ENCODE measurements at places on chromosomes 2 and 18.

- DNase-seq = no peak
Observed at GRCh38 chr2:70226781-70227180, 21.6 kb downstream of the TIA1 start.

GRCh38 chr2:185391543-185391942, 347.1 kb upstream of the FSIP2 start:
- DNase-seq = no peak

DNA sequence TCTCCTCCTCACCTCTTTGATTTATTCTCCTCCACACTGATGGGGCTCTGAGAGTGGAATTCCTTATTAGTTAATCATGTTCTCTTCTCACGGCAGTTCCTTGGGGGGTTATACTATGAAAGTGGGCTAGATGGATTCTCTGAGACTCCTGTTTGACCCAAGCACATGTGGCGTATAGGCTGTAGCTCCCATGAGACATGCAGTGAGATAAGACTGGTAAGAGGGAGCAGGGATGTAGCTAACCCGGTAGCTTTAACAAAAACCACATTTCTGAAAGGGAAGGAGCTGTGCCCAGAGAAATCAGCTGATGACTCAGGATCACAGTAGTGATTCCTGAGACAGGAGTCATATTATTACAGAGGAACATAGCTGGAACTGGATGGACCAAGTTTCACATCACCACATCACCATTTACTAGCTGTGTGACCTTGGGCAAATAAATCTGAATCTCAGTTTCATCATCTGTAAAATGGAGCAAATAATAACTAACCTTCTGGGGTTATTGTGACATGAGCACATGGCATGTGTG, 82.9 kb downstream of the CRIM1 start:
- peak; percentile 93 for DNase-seq

- DNase-seq = no peak
Observed at GRCh38 chr2:157806426-157807077, 69.6 kb downstream of the ACVR1 start.

DNA sequence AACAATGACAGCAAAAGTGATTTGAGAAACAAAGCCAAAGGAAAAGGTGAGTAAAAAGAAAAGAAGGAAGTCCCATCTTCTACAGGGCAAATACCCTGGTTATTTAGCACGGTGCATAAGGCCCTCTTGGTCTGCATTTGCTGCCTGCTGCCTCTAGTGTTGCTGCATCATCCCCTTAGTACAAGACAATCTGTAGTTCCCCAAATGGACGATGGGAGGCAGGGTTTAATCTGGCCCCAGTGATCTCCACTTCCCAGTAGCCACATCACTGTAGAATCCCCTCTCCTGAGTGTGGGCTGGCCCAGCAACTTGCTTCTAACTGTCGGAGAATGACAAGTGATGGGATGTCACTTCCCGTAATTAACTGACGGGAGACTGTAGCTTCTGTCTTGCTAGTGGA, 85.1 kb downstream of the CTAGE1 start:
- no peak for DNase-seq

- no peak for DNase-seq
Observed at GRCh38 chr2:138950486-138950885, 170.3 kb upstream of the NXPH2 start.

DNA sequence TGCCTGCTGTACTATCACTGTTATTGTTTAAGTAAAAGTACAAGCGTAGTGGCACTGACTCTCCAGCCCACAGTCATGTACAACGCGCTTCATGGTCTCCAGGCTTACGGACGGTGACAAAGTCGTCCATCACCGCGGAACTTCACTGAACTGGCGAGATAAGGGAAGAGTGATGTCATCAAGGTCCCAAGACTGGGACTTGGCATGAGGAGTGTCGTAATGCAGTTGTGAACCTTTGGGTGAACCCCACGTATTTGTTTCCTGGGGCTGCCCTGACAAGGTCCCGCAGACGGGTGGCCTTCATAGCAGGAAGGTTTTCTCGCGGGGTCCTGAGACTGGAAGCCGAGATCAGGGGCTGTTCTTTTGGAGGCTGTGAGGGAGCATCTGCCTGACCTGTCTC, 17.3 kb downstream of the NFATC1 start:
- no peak for DNase-seq

DNA sequence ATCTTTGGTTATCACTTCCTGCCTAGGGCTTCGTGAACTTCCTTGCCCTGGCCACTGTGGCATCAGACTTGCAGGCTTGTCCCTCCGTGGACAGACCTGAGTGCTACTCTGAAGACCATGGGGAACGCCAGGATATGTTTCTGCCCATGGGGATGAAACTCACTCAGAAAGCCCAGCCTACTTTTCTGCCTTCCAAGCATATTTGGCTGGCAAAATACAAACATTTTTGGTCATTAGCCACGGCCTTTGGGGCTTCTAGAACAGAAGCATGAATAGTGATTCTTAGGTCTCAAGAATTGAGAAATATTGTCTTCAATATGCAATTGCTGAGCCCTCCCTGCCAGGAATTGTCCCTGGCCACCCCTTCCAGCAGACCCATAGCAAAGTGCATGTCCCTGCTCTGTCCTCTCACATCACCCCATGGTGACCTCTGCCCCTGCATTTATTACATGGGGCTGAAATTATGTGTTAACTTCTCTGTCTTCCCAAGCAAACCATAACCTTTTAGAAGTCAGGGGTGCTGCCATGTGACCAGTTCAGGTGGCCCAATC, 152.4 kb downstream of the OSR1 start:
- peak; percentile 51 for DNase-seq

DNA sequence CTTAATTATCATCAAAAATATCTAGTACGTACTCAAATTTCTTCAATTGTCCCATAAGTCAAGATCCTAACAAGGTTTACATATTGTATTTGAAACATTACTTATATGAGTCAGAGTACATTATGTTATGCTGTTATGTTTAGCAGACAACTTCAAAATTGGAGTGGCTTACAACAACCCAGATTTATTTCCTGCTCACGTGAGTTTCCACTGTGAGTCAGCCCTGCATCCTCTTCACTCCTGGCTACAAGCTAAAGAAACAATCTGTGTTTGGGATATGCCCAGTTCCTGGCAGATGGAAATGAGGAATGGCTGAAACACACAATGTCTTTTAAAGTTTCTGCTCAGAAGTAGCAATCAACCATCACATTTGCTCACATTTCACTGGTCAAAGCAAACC, 31.5 kb upstream of the TANC1 start:
- DNase-seq = peak; percentile 78

DNA sequence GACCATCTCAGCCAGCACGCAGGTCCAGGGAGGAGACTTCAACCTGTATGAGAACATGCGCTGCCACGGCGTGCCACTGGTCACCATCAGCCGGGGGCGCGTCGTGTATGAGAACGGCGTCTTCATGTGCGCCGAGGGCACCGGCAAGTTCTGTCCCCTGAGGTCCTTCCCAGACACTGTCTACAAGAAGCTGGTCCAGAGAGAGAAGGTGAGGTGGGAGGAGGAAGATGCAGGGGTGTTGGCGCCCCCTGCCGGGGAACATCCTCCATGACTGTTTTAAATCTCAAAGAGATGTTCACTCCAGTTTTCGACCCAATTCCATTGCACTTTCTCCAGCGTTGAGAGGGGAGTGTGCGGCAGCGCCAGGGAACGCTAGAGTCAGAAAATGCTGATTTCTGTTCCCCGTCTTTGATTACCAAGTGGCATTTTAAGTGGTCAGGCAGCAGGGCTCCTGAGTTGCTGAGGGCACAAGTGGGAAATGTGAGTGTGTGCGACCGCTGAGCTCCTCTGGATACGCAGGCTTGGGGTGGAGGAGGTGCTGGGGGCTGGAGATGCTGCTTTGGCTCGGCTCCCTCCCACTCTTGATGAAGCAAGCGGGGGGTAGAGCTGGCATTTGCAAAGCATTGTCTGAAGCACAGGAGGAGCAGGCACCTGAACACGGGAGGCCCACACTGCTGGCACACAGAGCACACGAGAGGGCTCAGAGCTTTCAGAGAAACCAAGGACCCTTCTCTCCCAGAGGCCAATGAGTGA, 27.7 kb upstream of the MAPRE3 start:
- peak; percentile 76 for DNase-seq

DNA sequence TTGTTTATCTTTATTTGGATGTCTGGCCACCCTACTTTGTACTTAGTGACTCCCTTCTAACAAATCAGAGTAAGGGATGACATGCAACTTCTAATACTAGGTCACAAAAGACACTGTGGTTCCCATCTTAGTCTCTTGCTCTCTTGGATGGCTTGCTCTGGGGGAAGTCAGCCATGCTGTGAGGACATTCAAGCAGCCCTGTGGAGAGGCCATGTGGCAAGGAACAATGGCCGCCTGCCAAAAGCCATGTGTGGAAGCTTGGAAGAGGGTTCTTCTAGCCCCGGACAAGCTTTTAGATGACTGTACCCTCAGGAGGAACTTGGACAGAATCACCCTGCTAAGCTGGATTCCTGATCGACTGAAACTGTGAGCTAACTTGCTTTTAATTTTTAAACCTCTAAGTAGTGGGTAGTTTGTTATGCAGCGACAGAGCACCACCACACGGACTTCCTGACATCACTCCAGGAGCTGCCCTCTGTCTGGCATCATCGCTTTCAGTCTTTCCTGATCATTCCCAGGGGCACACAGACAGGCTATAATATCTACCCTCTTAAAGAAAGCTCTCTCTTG, 116.8 kb upstream of the ODC1 start:
- DNase-seq = no peak

GRCh38 chr2:18551623-18552022, 8.8 kb downstream of the RDH14 start:
- no peak for DNase-seq

DNA sequence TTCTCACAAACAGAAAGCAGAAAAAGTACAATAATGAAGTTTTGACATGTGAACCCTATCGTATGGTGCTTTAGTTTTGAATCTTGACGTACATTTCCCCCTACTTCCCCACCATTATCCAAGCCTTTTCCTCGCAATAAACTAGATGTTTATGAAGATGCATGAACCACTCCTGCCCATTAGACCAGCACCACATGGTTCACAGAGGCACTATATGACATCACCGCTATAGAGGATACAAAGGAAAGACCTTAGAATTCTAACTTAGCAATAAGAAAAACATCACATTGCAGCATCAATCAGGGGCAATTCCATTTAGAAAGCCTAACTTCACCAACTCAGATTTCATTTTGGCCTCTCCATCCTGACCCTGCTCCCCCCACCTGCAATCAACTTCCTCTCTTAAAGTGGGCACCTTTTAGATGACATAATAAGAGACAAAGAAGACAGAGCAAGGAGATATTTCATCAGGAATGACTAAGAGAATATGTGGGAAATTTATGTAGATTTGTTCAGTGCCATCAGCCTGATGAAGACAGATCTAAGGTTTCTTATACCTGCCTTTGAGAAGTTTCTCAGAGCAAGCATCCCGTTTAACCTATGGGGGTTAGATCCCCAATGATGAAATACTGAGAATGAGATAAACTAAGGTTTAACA, 124.9 kb downstream of the PIGN start:
- DNase-seq = no peak

DNA sequence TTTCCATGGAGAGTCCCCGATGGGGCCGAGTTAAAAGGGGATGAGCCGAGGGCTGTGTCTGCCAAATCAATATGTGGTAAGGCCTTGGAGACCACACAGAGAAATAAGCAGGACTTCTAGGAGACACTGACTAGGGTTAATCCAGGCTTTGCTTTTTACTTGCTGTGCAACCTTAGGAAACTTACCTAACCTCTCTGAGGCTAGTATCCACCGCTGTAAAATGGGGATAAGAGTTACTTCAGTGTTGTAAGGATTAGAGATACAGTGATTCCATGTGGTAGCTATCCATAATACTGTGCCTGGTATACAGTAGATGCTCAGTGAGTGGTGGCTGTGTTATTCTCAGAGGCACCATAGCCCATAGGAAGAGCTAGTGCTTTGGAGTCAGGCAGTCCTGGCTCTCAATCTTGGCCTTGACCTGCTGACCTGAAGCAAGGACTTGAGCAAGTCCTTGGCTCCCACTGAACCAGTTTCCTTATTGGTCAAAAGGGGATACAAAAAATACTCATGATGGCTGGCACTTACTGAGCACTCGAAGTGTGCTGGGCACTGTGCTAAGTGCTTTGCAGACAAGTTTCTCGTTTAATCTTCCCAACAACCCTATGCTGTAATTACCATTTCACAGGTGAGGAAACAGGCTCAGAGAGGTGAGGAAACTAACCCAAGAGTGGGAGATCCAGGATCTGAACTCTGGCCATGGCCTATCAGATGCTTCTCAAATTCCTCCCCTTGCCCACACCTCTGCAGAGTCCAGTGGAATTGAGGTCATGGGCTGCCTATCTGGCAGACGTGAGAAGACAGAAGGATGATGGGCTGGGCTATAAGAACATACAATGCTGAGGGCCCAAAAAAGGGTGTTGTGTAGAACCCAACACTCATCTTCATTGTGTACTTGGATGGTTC, 12.0 kb upstream of the DES start:
- no peak for DNase-seq

DNA sequence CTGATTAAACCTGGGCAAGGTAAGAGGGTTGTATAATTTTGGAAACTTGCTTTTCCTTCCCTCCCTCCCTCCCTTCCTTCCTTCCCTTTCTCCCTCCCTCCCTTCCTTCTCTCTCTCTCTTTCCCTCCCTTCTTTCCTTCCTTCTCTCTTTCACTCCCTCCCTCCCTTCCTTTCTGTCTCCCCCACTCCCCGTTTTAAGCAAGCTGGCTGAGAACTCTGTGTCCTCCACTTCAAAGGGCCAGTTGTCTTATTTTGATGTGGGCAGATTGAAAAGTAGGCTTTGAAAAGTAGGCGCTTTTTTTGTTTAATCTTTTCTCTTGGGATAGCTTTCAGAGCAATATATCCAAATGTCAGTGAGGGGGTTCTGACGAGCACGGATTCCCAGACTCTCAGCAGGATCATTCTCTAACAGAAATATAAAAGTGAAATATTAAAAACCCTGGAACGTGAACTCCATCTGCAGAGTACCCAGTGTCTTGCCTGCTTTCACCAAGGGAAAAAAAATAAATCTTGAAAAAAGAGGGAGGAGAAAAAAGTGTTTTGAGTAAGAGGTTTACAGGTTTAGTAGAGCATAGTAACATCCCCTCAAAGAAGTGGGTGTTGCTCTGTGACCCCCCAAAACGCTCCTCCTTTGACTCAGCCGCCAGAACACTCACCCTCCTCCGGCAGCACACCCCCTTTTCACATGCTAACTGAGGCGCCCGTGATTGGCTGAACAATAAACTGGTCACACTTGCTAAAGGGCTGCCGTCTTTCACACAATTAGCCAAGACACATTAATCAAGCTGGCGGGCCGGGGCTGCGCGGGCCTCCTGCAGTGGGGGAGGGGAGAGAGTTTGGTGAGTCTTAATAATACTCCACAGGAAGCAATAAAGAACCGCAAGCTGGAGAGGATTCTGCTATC, 52.2 kb downstream of the CDK15 start:
- no peak for DNase-seq

- DNase-seq = no peak
Observed at GRCh38 chr2:7030810-7031209, 113.6 kb downstream of the RNF144A start.

Data from adipocyte (in vitro differentiated cells).